ENCODE measurements at places on chromosomes 1 and 21. TPM values are rescaled to one million over a fixed set of nuclear protein-coding genes. Genes with fewer than 3 reads are reported as not detected.

GRCh38 chr1:59596432-59596831 lies 218.3 kb upstream of the HOOK1 start:
- no peak for DNase-seq

GRCh38 chr21:25964926-25965325 lies 205.6 kb downstream of the APP start:
- no peak for DNase-seq

DNA sequence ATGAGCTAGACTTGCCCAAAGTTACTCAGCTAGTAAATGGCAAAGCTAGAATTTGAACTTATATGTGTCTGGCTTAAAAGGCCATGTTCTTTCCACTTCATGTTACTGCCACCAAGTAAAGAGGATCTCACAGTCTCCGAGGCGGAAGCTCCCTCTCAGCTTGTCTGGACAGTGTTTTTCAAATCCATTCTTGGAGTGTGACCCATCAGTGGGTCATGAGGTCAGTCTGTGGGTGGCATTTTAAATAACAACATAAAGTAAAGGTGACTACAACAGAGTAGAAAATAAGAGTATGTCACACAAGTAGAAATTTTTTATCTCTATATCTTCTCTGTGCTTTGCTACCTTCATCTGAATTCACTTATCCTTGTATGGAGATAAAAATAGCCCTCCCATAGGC lies 3.2 kb upstream of the HMGB4 start:
- DNase-seq = no peak

- DNase-seq = no peak
Observed at GRCh38 chr1:6294890-6295556, 34.1 kb upstream of the GPR153 start.

DNA sequence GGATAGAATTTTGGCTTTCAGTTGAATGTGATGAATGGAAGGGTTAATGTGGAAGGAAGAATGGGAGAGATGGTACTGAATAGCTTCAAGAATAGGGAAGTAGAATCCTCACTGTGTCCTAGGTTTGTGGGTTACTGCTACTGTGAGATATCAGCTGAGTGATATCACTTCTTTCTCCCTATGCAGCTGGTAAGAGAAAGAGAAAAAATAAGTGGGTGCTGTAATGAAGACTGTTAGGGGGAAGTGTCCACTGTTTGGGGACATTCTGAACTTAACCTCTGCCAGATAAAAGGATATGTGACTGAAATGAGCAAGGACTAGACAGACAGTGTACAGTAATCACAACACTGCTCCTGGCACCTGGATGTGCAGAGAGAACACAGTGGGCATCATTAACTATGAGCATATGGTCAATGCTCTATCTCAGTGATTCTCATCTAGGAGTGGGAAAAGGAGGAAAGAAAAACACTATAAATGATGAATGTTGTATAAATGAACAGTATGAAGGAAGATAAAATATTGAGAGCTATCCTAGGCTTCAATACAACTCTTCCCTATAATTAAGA lies 25.6 kb upstream of the MOB3C start:
- no peak for DNase-seq

- no peak for DNase-seq
Observed at GRCh38 chr1:205812271-205812877, 624 bp downstream of the SLC41A1 start.

GRCh38 chr1:72097851-72098570 lies 184.3 kb downstream of the NEGR1 start:
- DNase-seq = no peak

DNA sequence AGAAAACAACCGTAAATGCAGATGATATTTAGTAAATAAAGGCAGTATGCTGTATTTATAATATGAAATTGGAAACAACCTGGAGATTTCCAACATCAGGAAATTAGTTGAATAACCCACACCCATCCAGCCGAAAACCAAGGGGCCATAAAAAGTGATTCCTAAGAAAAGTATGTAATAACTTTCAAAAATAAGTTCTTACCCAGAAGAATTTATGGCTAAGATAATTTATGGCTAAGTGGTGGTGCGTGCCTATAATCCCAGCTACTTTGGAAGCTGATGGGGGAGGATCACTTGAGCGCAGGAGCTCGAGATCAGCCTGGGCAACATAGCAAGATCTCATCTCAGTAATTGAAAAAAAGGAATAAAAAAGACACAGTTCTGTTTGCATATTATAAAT lies 43.2 kb downstream of the TMCO4 start:
- no peak for DNase-seq

DNA sequence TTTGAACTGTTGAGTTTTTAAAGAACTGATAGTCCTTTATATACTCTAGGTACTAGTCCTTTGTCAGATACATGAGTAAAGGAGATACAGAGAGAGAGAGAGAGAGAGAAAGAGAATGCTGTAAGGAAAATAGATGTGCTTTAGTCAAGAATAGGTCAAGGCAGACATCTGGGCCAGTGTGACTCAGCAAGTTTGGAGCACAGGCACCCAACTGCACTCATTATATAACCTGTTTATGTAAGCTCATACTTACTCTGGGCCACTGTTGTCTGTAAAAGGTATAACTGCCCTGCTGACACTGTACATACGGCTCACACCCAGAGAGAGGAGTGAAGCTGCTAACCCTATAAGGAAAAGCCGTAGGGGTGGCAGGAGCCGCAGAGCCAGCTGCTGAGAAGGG lies 32.2 kb upstream of the AKT3 start:
- DNase-seq = no peak

DNA sequence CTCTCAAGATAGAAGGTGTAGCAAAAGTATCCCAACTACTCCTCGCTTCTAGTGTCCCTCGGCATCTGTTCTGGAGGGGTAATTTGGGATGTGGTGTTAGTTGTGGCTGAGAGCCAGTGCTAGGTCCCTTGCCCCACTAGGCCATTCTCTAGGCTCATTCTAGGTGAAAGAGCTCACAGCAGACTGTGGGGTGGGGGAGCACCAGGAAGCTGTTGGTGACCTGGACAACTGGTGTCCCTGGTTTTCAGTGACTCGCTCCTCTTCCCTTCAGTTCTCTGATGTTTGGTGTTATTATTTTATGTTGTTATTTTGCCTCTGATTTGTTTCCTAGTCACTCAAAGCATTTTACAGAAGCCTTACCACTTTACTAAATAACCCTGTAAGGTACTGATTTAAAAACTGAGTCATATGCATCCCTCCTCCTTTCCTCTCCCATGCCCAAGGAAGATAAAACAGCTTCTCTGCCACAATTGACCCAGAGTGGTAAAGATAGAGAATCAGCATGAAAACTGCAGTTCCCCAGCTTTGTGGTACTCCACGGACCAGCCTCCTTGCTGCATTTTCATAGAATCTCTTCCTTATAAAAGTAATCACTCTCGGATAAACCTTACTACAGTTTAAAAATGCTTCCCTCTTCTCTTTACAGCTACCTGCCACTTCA lies 14.1 kb downstream of the DYRK3 start:
- no peak for DNase-seq

- DNase-seq = no peak
Observed at GRCh38 chr1:230040440-230040839, 26.6 kb upstream of the GALNT2 start.

- DNase-seq = no peak
Observed at GRCh38 chr21:39386899-39387298, 38.0 kb upstream of the HMGN1 start.

DNA sequence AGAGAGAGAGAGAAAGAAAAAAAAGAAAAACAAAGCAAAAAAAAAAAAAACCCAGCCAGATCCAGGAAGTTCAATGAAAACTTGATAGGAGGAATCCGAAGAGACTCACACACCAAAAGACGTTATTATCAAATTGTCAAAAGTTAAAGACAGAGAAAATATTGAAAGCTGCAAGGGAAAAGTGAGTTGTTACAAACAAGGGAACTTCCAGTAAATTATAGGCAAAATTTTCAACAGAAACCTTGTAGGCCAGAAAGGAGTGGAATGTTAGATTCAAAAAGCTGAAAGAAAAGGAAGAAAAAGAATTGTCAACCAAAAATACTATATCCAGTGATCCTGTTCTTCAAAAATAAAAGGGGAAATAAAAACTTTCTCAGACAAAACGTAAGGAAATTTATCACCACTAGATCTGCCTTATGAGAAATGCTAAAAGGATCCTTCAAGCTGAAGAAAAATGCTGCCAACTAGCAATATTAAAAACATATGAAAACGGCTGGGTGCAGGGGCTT lies 23.6 kb downstream of the ERO1B start:
- DNase-seq = no peak

FCAMR gene
- not detected for total RNA-seq

SEMA4A gene
- 1.8 TPM for total RNA-seq

SDC3 gene
- total RNA-seq = 63.4 TPM

IGSF21 gene
- not detected for total RNA-seq

ANGPTL7 gene
- total RNA-seq = not detected

UCK2 gene
- total RNA-seq = 50.1 TPM

Data from osteocyte (in vitro differentiated cells).